ENCODE measurements at places on chromosomes 1 and 21.

- no peak for DNase-seq
Observed at GRCh38 chr1:34275150-34275549, 98.4 kb downstream of the C1orf94 start.

GRCh38 chr1:11100149-11100493, 452 bp upstream of the EXOSC10 start:
- DNase-seq: no peak

DNA sequence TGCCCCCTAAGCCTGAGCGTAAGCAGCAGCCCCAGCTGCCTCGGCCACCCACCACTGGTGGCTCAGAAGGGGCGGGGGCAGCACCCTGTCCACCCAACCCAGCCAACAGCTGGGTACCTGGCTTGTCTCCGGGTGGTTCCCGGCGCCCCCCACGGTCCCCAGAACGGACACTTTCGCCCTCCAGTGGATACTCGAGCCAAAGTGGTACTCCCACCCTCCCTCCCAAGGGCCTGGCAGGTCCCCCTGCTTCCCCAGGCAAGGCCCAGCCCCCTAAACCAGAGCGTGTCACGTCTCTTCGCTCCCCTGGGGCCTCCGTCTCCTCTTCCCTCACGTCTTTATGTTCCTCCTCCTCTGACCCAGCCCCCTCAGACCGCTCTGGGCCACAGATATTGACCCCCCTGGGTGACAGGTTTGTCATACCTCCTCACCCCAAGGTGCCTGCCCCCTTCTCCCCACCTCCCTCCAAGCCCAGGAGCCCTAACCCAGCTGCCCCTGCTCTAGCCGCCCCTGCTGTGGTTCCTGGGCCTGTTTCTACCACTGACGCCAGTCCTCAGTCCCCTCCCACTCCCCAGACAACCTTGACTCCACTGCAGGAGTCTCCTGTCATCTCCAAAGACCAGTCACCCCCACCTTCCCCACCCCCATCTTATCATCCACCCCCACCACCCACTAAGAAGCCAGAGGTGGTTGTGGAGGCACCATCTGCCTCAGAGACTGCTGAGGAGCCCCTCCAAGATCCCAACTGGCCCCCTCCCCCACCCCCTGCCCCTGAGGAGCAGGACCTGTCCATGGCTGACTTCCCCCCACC, 46.2 kb downstream of the YARS1 start:
- no peak for DNase-seq

GRCh38 chr21:38286739-38287471, 30.1 kb downstream of the KCNJ15 start:
- DNase-seq: no peak

GRCh38 chr1:179677882-179678281, 65.2 kb upstream of the FAM163A start:
- DNase-seq: no peak

DNA sequence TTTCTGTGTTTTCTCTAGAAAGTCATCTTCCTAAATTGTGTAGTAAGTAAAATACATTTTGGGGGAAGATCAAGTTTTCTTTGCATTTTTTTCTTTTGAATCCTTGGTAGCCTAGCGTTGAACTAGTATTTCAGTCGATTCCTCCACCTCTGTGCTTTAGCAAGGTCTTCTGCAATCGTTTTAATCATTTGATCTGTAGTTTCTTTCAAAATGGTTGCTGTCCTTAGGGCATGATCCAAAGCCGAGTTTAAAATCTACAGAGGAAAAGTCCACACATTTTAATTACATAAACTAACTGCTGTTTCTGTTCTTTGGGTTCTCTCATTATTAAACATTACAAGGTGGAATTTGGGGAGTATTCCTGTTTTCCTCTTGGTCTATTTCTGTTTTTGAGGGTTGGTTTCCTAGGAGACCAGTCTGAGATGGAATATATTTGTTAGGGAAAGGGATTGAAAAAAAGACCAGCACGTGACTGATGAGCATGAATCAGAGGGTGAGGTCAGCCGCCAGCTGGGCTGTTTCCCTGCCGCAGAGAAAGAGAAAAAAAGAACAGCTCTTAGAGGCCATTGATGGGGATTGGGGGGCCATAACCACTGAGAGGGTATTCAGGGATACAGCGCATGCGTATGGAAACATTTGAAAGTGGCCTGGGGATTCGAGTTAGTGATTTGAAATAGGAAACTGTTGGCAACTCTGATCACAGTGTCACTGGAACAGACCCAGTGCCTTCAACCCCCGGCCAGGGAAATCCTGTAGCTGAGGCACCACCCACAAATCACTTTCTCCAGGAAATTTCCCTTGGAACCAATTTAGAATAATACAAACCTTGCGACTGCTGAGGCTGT, 40.6 kb downstream of the AKNAD1 start:
- peak; percentile 87 for DNase-seq

DNA sequence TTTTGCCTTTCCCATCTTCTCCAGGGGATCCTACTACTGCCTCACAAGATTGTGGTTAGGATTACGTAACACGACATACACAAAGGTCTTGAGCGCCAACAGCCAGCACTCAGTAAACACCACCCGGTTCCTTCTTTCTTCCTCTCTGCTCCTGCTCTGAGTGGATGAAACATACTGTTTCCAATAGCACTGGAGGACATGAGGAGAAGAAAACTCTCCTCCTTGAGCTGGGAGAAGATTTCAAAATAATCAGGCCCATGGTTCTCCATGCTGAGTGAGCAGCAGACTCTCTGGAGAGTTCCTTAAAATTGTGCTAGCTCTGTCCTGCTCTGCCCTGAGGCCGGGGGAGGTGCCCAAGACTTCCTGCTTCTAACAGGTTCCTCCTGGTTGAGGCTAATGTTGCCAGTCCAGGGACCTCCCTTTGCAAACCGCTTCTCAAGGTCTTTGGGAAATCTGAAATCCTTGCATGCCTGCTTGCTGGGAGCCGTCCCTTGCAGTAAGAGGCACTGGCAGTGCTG, 29.4 kb upstream of the MX1 start:
- no peak for DNase-seq

DNA sequence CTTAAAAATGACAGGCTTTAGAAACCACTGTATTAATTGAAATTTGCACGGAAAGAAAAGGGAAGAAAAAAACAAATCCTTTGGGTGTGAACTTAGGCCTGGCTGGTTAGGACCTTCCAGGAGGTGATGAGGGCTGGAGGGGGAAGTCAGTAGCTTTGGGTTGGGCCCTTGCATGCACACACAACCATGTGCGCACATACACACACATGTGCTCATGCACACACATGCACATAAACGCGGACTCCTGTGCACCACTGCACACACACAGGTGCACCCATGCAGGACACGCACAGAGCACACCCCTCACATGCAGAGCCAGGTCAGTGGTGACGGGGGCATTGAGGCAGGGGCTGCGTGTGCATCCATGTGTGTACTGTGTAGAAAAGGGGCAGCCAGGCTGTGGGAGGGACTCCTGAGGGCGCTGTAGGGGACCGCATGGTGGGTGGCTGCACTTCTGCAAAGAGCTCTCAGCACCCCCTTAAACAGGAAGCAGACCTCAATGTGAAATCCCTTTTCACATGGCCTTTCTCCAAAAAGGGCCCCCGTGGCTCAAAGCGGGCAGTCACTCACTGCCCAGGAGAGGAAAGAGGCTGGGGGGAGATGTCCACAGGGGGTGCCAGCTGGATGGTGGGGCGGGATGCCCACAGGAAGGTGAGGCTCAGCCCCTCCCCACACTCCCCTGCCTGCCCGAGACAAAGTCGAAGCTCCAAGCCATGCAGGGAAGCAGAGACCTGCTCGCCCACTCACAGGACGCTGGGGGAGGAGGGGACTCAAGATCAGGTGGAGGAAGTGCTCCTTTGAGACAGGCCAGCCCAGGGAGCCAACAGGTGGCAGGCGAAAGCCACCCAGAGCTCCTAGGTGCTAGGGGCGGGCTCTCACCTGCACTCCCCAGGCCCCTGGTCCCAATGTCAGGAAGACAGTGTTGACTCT, 95.2 kb downstream of the ITPKB start:
- DNase-seq: no peak

DNA sequence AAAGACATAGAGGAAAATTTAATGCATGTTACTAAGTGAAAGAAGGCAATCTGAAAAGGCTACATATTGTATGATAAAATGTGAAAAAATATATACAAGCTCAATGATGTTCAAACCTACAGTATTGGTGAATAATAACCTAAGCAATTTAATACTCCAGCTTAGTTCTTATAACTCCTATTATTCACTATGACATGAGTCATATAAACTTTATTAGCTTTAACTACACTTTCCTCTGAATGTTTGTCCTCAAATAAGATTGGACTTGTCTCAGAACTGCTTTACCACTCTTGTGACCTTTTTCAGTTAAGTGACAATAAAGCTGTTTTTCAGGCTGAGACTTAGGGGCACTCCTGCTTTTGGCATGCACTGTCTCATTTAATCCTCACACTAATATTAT, 50.9 kb downstream of the CNST start:
- no peak for DNase-seq

GRCh38 chr1:43935711-43936427, 2.3 kb downstream of the ARTN start:
- no peak for DNase-seq

- peak; percentile 51 for DNase-seq
Observed at GRCh38 chr1:204320382-204320804, 39.3 kb downstream of the PLEKHA6 start.

GRCh38 chr1:106398391-106398790, 658.1 kb upstream of the PRMT6 start:
- no peak for DNase-seq

- DNase-seq: no peak
Observed at GRCh38 chr1:109807822-109808680, 44.3 kb upstream of the EPS8L3 start.

DNA sequence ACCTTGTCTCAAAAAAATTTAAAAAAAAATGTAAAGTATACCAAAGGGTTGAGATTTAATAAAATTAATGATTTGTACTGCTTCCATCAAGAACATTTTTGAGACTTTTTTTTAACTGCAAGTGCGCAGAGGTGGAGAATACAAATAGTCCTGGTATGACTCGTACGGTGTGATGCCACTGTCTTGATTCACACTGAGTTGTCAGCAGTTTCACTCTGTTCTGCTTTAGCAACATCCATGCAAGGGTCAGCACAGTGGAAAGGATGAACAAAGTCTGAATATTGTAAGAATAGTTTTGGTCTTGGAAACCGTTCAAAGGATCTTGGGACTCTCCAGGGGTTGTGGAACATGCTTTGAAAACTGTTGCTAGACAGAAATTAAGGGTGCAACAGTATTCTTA, 40.2 kb downstream of the EXO1 start:
- no peak for DNase-seq
